ENCODE measurements at places on chromosomes 4 and X.

- no peak for DNase-seq
Measured at GRCh38 chr4:173707658-173708419, 177.8 kb upstream of the HAND2 start.

- DNase-seq, result no peak
Measured at GRCh38 chr4:20196476-20196875, 55.2 kb upstream of the SLIT2 start.

DNA sequence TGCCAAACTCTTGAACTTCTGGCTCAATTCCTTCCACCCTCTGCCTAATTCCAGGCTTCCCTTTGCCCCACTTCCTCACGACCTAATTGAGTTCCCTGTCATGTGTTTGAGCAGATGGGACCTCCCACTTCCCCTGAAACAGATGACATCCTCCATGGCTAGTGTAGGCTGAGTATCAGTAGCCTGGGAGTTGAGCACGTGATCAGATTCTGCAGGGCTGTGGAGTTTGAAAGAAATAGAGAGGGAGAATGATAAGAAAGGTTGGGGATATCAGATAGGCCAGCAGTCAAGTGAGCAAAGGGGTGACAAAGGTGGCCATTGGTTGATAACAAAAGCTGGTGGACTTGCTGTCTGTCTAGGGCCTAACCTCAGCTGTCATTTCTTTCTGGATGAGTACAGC, 18.8 kb upstream of the NWD2 start:
- no peak for DNase-seq

DNA sequence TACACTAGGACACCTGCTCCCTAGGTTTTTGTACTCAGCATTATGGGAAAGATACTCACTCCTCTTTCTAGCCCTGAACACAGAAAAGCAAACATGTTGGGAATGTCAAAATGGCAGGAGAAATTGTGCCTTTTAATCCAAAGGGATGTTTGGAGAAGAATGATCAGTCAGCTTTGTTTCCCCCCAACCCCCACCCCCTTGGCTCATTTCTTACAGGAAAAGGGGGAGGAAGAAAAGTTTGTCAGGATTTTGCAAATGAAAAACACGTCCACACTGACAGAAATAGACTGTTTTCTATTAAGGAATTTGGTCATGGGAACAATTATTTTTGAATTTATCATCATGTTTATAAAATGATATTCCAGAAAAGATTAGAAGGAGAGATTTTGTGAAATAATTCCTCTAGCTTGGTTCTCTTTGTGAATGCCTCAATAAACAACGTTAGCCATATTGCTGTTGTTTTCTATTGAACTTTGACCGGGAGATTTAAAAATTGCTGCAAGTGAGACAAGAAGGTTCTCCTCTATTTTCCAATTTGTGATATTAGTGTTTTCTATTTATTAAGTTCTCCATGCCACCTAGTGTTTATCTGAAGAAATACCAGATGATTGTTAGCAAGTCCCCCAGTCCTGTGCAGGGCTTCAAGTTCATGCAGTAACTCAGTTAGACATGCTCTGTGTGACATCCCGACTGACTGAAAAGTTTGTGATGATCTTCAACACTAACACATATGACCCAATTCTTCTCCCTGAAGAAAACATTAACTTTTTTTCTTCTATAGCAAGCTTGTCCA, 31.3 kb upstream of the TFDP3 start:
- DNase-seq, result peak; percentile 20

- no peak for DNase-seq
Measured at GRCh38 chrX:25003066-25003849, 12.5 kb downstream of the ARX start.

GRCh38 chr4:79015411-79015810, 76.2 kb upstream of the PAQR3 start:
- no peak for DNase-seq

DNA sequence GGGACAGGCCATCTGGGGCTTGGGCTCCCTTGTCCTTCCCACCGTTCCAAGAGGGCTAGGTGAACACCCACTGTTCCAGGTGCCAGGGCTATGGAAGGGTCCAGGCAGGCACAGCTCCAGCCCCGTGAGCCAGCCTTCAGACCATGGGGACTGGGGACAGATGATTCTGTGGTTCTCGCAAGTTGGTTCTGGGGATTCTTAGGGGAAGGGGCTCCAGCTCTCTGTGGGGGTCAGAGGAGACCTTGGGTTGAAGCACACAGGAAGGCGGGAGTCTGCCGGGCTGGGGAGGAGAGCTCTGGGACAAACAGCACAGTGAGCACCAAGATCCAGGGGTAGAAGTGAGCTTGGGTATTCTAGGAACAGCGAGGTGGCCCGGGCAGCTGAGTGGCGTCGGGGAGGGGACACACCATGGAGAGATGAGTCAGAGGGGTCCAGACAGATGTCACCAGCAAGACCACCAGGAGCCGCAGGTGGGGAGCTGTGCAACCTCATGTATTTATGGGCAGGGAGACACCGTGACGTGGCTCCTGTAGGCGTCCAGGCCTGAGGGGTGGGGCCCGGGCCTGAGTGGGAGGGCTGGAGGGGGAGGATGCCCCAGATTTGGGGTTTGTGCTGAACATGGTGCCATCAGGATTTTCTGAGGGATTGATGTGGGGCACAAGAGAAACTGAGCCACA, 48.8 kb upstream of the HMX1 start:
- DNase-seq, result no peak

DNA sequence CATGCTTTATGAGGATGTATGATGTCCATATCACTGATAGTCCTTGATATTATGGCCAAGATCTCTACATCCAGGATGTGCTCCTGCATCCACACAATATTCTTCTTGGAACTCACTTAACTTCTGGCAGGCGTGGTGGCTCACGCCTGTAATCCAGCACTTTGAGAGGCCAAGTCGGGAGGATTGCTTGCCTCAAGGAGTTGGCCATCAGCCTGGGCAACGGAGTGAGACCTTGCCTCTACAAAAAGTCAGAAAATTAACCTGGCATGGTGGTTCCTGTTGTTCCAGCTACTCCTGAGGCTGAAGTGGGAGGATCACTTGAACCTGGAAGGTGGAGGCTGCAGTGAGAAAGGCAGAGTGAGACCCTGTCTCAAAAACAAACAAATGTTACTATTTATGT, 2.3 kb upstream of the HNRNPD start:
- no peak for DNase-seq

DNA sequence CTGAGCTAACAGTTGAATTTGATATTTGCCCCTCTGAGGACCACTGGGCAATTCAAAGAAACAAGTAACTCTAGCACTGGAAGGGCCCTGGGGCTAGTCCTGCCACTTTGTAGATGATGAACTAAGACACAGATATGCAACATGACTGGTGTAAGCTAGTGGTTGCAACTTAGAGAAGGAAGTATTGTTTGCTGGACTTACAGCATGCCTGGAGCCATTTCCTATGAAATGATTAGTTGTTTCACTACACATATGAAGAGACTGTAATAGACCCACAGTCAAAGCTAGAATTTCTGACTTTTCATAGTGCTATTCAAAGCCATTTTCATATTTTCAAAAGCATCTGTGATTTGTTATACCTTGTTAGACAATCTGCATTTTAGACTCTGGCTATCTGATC, 96.2 kb downstream of the TSPAN7 start:
- DNase-seq, result no peak

- DNase-seq, result no peak
Measured at GRCh38 chrX:105315248-105315647, 94.8 kb upstream of the TEX13A start.

- DNase-seq, result no peak
Measured at GRCh38 chr4:38189445-38189844, 229.2 kb downstream of the PTTG2 start.

DNA sequence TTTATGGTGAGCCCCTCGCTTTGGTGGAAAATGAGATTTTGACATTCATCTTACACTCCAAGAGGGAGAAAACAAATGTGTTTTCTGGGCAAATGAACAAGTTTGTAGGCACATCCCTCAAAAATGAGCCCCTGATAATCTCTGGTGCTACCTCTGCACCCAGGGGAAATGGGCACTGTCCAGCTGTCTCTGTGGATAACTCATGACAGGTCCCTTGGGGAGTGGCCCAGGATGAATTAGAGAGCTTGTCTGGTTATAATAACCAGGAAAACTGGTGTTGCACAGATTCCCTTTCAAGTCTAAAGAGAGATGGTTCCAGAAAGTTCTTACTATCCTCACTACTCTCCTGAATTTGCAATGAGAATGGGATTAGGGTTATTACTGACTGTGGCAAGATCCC, 7.5 kb downstream of the RASL11B start:
- DNase-seq, result peak; percentile 50

DNA sequence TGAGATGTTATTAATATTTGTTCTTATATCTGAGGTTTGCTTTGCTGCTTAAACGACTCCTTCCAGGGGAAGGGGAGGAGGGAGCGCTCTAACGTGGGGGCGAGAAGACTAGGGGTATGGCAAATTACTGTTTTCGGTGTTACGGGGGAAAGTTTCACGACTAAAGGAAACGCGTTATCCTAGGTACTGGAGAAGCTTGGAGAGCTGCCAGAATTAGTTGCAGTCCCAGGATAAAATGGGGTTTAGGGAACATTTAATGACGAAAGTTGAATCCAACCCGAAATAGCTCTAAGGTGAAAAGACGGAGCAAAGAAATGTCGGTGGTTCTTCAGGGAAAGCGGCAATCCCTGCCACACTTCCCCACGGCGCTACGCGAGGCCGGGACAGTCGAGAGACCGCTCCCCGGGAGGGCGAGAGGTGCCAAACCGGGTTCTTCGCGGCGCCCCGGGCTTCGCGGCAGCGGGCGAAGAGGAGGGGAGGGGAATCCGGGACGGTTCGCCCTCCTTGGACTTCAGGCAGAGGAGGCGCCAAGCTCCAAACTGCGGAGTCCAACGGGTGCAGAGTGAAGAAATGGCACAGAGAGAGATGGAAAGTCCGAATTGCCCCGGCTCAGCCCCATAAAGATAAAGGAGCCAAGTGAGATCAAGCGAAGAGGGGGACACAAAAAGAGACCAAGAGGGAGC, 724 bp downstream of the THOC2 start:
- peak; percentile 44 for DNase-seq
